Activated CD4-positive, alpha-beta T cell treated with anti-CD3 and anti-CD28 coated beads, Interleukin-2, amount 10 ng/mL, durations not matched to agents 7 days and 5 days (primary cell): ENCODE measurements at places on chromosomes 12 and 14. TPM values are rescaled to one million over a fixed set of nuclear protein-coding genes. Genes with fewer than 3 reads are reported as not detected.

Gene MYBPC1
- not detected for total RNA-seq

Gene AMIGO2
- 10.8 TPM for total RNA-seq

Gene ORMDL2
- 67.1 TPM for total RNA-seq

Gene ADAMTS20
- total RNA-seq = not detected

Gene SERPINA12
- not detected for total RNA-seq

Gene AMN
- total RNA-seq = 0.15 TPM

Gene CD163
- not detected for total RNA-seq

Gene MIPOL1
- not detected for total RNA-seq

Gene PZP
- not detected for total RNA-seq

Gene LRP1-AS
- not detected for total RNA-seq

Gene MYH6
- total RNA-seq = 0.07 TPM

Gene LRRIQ1
- not detected for total RNA-seq

Gene GALNT16
- total RNA-seq = not detected

Gene FAM181A
- total RNA-seq = not detected

Gene NKX2-8
- total RNA-seq = not detected

Gene MSRB3
- not detected for total RNA-seq

Gene GSKIP
- 17.3 TPM for total RNA-seq

Gene ATN1
- total RNA-seq = 27.6 TPM

Gene DLK1
- total RNA-seq = not detected

Gene KRT83
- total RNA-seq = not detected
